NCI-H345 (cell line): ENCODE measurements at places on chromosomes 16 and 17.

DNA sequence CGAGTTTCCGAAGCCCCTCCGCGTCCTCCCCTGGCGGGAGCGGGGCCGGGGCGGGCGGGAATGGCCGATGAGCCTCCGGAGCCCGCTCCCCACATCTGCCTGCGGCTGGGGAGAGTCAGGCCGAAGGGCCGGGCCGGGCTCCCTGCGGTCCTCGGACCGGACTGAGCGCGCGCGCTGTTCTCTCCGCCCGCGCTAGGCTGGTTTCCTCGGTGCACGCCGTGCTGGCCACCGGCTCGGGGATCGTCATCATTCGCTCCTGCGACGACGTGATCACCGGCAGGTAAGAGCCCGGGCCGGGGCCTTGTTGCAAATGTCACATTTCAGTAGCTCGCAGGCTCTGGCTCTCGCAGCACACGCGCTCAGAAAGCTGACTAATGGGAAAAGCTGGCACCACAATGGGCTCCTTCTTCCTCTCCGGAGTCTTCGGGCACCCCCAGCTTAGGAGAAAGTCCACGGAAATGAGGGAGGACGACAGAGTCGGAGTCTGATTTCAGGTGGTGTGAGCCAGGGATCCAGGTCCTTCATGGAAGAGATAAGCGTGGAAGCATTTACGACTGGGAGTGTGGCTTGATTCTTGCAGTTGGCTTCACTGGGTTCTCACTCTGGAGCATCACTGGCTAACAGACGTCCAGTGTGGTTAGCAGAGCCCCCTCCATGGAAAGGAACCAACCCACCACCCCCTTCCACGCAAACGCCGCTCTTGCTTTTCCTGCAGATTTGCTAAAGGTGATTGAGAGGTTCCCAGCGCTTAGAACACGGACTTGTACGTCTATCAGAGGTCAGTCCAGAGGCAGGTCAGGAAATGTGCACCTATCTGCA, 715 bp downstream of the TLCD3A start:
- no peak for DNase-seq

- no peak for DNase-seq
Measured at GRCh38 chr17:77400445-77400870, 259.7 kb downstream of the SEC14L1 start.

DNA sequence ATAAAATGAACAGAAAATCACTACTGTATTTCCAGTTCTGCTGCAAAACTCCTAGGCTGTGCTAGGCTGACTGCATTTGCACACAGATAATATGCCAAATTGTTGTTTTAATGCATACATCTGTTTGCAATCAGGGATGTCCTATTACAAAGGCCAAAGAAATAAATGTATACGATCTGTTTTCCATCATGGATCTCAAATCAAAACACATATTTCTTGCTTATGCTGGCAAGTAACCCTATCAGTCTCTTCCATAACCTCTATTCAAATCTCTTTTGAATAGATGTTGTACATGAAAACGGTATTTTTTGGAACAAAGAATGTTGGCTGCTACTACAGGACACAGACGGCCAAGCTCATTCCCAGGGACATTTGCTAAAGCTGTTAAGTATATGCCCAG, 56.6 kb downstream of the DUSP14 start:
- no peak for DNase-seq

DNA sequence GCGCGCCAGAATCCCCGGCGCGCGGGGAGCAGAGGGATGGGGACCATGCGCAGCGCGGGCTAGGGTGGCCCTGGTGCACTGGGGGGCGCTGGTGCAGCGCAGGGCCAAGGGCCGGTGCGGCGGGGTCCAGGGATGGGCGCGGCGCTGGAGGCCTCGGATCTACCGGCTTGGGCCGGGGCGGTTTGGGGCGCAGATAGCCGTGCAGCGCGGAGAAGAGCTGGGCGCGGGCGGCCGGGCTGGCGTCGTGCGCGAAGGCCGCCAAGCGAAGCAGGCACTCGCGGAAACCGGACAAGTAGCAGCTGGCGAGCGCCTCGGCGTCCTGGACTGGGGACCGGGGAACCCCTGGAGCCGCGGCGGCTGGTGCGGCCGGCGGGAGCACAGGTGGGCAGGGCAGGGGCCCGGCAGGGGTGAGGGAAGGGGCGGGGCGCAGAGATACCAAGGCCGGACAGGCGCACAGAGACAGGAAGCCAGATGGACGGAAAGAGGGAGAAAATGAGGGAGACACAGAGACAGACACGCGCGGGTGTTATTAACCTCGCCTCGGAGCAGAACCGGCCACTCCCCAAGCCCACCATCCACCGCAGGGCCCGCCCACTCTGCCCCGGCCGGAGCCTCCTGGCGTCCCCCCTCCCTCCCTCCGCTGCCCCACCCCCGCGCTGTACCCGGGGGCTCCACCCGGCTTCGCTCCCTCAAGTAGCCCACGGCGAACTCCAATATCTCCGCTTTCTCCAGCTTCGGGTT, 2.1 kb downstream of the HES7 start:
- DNase-seq, result peak; percentile 60

- peak; percentile 68 for DNase-seq
Measured at GRCh38 chr17:82358465-82359350, at the start of gene TEX19. Gene TEX19 (plus strand): TSS chr17:82359247. CDS start chr17:82362151, 2,904 bp downstream.
